ENCODE measurements at places on chromosomes 12 and 14.

- DNase-seq: no peak
These were observed 118.1 kb downstream of the RERGL start for GRCh38 chr12:17971850-17972249.

GRCh38 chr14:58637391-58638230, at the start of gene DACT1:
TSS of gene DACT1 (plus strand) at chr14:58637962. CDS start at chr14:58638203, 241 bp downstream.
- no peak for DNase-seq

DNA sequence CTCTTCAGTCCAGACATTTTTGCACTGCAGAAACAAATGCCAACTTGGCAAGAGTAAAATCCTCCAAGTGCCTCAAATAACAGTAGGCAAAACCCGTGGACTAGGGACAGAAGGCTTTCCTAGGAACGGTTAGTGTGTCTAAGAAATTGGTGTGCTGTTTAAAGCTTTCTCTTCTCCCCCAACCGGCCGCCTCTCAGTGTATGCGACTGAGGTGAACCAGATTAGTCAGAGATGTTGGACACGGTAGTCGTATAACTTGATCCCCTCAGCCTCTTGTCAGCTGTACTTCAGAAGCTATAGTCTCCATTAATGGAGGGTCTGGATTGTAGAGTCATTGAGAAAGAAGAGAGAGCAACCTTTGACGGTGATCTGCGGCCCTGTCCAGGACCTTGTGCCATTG, 21.7 kb downstream of the PPFIBP1 start:
- no peak for DNase-seq

- DNase-seq: no peak
These were observed 46.3 kb downstream of the PHETA1 start for GRCh38 chr12:111322336-111323250.

GRCh38 chr12:106918746-106919145, 37.0 kb upstream of the TMEM263 start:
- DNase-seq: no peak

GRCh38 chr14:91919814-91920213, 27.7 kb downstream of the FBLN5 start:
- no peak for DNase-seq

- DNase-seq: no peak
These were observed 31.9 kb downstream of the KCTD10 start for GRCh38 chr12:109445191-109445609.

- no peak for DNase-seq
These were observed 207.5 kb upstream of the PWP1 start for GRCh38 chr12:107477947-107478610.

- no peak for DNase-seq
These were observed 259.9 kb upstream of the DDHD1 start for GRCh38 chr14:53412819-53413675.

GRCh38 chr12:122150127-122150681, 23.8 kb downstream of the IL31 start:
- DNase-seq: no peak

- peak; percentile 37 for DNase-seq
These were observed 10.2 kb upstream of the GOLGA5 start for GRCh38 chr14:92783813-92784431.

DNA sequence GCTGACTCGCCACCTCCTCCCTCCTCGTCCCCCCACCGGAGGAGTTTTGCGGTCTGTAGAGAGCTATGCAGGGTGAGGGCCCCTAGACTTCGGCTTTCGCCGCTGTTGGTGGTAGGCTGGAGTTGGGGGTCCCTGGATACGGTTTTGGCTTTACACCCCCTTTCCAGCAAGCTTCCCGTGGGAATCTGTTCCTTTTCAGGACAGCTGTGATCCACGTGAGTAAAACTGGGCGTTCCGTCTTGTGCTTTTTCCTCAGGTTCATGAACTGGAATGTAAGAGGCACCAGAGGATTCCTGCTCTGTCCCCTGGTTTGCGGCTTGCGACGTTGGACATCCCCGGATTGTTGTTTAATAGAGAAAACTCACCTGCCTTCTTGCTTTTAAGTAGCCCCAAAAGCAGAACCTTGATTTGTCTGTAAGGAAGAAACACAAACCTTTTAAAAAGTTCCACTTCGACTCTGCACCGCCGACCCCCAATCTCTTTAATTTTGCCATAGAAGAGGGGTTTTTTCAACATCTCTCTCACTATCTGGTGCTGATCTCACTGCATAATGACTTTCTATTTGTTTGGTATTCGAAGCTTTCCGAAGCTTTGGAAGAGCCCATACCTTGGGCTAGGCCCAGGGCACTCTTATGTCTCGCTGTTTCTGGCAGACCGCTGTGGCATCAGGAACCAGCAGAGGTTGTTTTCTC, 490 bp downstream of the PRORP start:
- DNase-seq: no peak

- no peak for DNase-seq
These were observed 24.3 kb upstream of the ANO2 start for GRCh38 chr12:5969156-5969973.

- DNase-seq: no peak
These were observed 64.5 kb downstream of the SEC23A start for GRCh38 chr14:39038542-39038941.

- peak; percentile 94 for DNase-seq
These were observed 59.7 kb downstream of the FUT8 start for GRCh38 chr14:65472189-65472588.

- DNase-seq: no peak
These were observed 30.5 kb upstream of the MAX start for GRCh38 chr14:65132855-65133254.

GRCh38 chr14:32336702-32337101, 7.6 kb downstream of the AKAP6 start:
- DNase-seq: no peak

DNA sequence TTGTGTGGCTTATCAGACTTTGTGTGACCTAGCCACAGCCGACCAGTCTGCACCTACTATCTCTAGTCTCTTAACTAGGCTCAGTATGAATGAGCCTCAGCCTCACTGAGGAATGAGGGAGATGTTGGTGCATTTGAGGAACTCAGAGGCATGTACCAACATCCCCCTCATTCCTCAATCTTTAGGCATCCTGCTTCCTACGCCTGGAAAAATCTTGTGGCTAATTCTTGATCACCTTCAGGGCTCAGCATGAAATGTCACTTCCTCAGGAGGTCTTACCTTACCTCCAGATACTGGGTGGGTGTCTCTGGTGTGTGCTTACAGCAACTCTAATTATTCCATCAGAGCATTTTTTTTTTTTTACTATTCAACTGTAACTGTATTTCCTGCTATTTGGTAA, 148.8 kb upstream of the TMCC3 start:
- DNase-seq: no peak

- no peak for DNase-seq
These were observed 270.0 kb upstream of the CAND1 start for GRCh38 chr12:66999141-66999540.

DNA sequence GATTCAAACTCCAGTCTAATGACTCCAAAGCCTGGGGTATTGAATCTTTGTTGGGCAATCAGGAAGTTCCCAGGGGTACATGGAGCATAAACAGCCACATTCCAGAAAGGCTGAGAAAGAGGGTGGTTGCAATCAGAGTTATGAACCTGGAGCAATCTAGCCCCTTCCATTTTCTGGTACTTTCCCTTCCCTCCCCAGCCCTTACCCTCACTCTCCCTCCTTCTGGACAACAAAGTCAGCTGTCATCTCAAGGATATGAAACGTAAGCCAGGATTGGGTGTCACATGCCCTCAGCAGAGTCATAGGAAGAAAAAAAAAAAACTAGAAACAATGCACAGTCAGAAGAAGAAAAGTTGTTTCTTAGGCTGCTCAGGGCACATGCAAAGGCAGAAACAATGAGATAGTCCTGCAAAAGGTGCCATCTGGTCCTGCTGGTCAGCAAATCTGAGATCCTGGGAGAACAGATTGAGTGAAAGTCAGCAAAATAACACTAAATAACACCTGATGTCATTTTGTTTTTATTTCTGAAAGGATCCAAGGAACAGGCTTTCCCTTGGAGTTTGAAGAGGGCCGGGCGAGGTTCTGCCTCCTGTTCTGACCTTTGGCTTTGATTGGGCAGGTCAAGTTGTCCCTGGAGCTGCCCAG, 27.1 kb downstream of the TMEM229B start:
- DNase-seq: no peak

GRCh38 chr12:125389061-125389697, 323.9 kb downstream of the AACS start:
- no peak for DNase-seq

- DNase-seq: no peak
These were observed 1.7 kb upstream of the NUAK1 start for GRCh38 chr12:106140223-106140986.

- DNase-seq: no peak
These were observed 84.5 kb downstream of the SPTB start for GRCh38 chr14:64795211-64795610.

DNA sequence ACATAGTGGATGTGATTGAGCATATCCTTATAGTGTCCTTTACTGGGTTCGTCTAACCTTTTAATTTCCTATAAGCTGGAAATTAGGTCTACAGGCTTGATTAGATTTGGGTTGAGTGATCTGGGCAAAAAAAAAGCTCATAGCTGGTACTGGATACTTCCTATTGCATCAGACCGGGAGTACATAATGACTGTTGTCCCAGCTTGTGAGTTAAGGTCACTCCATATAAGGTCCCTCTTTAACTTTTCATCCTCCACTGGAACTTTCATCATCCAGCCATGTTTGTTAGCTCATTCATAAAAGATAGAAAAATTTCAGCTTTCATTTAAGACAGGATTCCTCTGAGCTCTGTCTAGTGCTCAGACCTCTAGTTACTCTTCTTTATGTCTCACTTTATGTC, 80.8 kb downstream of the C14orf132 start:
- DNase-seq: no peak

GRCh38 chr12:111519083-111519482, 80.0 kb downstream of the ATXN2 start:
- DNase-seq: no peak

GRCh38 chr14:54216827-54217226, 180.0 kb upstream of the CDKN3 start:
- no peak for DNase-seq

DNA sequence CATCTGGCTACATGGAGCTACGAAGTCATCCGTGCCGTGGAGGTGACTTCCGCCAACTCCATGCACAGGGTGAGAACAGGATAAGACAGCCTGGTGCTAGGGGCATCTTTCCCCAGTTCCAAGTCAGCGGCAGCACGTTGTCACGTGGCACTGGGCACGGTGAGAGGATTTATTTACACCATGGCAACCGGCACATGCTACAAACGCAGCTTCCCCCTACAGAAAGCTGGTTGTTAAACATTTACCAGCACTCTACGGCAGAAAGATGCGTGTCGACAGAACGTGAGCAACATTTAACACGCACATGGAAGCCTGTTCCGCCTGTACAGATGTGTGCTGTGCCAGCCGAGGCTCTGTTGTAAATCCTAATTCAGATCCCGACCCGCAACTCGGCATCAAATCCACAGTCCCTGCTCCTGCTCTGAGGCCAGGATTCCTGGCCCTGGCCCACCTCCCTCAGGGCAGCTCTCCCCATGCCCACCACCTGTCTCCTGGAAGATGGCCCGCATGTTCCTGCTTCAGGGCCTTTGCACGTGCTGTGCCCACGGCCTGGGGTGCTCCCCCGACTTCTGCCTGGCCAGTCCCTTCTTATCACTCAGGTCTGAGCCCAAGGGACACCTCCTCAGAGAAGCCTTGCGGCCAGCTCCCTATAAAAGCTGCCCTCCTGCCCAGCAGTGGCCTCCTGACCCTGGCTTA, 114.1 kb downstream of the RFLNA start:
- no peak for DNase-seq

GRCh38 chr12:27400856-27401354, 45.6 kb upstream of the SMCO2 start:
- DNase-seq: no peak

DNA sequence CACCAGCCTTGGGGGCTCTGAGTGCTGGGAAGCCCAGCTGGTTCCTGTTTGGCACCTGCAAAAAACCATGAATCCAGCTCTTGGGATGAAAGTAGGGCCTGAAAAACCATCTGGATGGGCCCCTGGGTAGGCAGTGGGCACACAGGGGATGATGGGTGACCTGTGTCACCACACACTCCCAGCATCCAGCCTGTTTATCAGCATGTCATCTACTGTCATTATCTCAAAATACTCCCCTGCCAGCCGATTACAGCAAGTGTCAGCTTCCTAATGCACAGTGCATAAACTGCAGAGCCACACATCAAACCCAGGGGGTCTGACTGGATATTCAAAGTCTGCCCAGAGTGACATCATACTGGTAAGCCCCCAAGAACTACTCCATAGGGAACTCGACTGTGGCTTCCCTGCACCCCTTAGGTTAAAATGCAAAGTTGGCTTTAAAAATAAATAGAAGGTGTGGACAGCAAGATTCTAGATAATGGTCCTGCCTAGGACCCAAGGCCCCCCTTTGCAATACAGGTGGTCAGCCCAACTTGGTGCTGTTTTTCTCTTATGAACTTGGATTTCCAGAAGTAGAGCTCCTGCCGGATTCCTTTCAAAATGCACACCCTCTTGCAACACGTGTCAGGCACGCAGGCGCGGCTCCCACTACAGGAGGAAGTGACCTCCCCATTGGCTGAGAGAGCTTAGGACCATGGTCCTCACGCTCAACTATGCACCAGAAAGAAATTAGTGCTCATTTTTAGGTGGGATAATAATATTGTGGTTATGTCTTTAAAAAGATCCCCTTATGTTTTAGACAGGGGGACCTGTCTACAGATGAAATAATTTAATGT, 94.1 kb downstream of the GCH1 start:
- DNase-seq: no peak

DNA sequence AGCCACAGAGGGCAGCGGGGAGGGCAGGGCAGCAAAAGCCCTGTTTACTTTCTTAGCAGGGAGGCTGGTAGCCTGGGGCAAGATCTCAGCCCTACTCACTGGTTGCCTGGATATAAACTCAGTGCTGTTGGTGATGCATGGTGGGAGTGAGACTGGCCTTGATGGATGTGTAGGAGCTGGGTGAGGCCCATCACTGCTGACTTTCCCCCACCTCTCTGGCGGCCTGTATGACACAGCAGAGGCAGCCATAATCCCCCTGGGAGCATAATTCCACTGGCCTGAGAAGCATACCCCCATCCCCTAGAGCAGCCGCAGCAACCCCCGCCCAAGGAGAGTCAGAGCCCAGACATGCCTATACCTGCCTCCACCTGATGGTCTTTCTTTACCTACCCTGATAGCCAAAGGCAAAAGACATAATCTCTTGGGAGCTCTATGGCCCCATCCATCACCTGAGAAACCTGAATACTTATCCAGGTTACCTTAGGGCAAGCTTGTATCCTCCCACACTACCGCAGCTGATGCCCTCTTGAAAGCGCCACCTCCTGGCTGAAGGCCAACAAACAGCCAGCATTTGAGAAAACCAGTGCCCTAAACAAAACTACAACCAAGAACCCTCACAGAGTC, 59.3 kb downstream of the DNAI7 start:
- no peak for DNase-seq
